ENCODE measurements at places on chromosomes 7 and 10.

- DNase-seq, result no peak
These were observed 195.5 kb upstream of the LYZL2 start for GRCh38 chr10:30825022-30825421.

- no peak for DNase-seq
These were observed 39.1 kb downstream of the SGCE start for GRCh38 chr7:94616855-94617254.

GRCh38 chr7:155097338-155097737 is 27.2 kb downstream of the HTR5A start:
- DNase-seq, result no peak

- no peak for DNase-seq
These were observed 533.0 kb upstream of the GALNT17 start for GRCh38 chr7:70598976-70599375.

- no peak for DNase-seq
These were observed 23.7 kb downstream of the SH2B2 start for GRCh38 chr7:102310414-102310815.

DNA sequence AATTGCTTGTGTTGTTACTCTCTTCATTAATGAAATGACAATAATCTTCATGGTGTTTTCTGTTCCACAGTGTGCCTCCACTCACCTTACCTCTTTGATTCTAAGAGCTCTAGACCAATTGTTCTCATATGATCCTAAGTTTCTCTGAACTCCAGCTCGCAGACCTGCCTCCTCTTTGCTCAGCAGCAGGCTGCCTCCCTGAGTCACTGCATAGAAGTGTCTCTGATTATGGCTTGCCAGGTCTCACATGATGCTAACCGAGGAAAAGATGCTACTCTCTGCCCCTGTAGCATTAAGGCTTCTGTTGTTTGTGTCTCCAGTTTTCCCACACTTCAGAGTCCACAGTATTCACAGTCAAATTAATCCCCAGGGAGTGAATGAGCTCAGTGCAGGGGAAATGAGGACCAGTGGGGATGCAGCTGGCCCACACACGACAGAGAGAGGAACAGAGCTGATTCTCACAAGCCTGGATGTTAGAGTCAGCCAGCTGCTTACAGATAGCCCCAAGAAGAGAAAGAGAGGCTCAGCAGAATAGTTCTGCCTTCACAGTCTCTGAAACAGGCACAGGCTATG is 145.9 kb upstream of the EGR2 start:
- no peak for DNase-seq

GRCh38 chr10:21517134-21518031 is 8.1 kb downstream of the SKIDA1 start:
- peak; percentile 69 for DNase-seq

- no peak for DNase-seq
These were observed 264.5 kb downstream of the CELF2 start for GRCh38 chr10:11282156-11282555.

- no peak for DNase-seq
These were observed 83.8 kb upstream of the MACROH2A2 start for GRCh38 chr10:69968830-69969229.

GRCh38 chr7:143936087-143937009 is 1.3 kb downstream of the OR2F2 start:
- no peak for DNase-seq

GRCh38 chr7:19919261-19920095 is 146.1 kb upstream of the TMEM196 start:
- no peak for DNase-seq

- no peak for DNase-seq
These were observed 396.5 kb downstream of the POM121L12 start for GRCh38 chr7:53431901-53432300.

DNA sequence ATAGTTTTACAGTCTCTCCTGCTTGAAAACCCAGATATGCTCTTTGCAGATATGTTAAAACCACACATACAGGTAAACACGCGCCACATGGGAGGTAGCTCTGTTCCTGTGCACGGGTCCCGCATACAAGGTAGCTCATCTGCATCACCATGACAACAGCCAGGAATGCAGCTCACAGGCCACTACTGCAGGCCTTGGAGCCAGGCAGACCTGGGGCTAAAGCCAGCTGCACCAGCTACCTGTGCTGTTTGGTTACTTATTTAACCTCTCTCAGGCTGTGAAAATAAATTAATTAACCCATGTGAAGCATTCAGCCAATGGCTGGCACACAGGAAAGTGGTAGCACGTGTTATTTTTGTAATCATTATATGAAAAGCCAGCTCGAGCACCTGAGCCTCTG is 428.3 kb downstream of the TNS3 start:
- DNase-seq, result peak; percentile 11

DNA sequence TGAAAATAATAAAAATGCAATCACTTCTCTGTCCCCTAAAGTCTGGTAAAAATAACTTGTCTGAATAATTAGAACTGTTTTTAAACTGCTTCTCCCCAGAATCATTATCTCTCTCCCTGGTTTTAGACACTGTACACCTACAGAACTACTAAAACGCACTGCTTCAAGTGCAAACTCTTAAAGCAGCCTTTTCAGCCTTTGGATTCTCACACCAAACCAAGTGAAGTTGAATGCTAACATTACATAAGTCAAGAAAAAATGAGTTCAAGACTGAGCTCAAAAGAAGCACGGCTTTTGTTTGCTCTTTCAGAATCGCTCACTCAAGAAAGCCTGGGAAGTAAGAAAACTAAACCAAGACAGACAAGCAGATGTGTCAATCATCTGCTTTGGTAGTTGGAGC is 188.8 kb downstream of the LSM5 start:
- no peak for DNase-seq

DNA sequence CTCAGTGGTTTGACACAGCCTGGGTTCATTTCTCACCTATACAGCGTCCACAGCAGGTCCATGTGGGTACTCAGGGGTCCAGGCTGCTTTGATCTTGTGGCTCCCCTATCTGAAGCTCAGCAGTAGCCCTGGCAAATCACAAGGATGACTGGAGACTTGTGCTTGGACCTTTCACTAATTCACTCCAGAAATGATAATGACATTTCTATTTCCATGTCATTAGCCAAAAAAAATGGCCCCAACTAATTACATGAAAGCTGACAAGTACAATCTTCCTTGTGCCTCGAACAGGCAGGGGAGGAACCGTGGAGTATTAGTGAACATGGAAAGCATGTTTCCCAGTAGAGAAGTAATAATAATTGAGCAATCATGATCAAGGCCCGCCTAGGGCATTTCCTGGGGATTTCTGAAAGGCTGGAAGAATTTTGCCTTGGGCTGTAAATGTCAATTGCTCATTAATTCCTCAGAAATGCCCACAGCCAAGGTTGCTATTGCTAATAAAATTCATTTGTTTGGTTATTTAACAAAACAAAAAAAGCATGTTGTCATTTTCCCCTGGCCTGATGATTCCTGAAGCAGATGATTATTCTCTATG is 586.1 kb downstream of the SDK1 start:
- no peak for DNase-seq

GRCh38 chr7:122689346-122690109 is 9.4 kb downstream of the RNF133 start:
- DNase-seq, result no peak

- no peak for DNase-seq
These were observed 638.5 kb downstream of the CCSER2 start for GRCh38 chr10:84966708-84967441.

DNA sequence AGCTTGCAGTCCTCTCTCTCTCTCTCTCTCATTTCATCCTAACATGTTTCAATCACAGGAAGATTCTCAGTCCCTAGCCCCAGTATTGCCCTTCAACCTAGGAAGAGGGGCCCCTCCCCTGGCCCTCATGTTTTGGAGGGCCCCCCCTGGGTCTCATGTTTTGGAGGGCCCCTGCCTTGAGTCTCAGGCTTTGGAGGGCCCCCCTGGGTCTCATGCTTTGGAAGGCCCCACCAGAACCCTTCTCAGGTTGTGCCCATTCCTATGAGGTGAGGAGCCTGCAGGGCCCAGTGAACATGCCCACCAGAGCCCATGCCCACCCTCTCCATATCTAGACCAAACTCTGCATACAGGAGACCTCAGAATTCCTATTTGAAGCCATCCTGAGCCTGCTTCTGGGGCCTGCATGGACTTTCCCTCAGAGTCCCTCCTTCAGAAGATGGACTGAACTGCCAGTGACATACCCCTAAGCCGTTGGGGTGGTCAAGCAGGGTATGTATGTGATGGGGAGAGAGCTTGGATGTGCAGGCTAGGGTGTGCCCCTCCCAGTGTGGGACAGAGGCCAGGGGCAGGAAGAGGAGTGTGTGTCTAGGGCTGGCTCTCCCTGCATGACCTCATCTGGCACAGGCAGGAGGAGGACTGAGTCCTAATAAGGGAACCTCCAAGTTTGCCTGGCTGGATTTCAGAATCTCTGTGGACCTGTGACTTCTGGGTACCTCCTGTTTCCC is 8.1 kb upstream of the VDAC2 start:
- no peak for DNase-seq

DNA sequence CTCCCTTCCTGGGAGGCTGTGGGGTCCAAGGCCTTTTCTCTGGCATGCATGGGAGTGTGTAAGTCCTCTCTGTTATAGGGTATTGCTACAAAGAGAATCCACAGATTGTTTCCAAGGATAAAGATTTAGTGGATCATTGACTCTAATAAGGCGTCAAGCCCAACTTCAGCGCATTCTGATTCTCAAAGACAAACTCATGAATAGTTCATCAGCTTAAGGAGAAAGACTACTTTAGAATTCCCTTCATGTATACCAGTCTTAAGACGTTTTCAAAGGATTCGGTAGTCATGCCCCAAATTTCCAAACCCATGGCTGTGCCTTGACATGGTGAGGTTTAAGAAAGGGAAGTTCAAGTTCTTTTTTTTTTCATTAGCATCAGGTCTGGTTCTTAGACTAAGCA is 46.6 kb upstream of the ABLIM1 start:
- no peak for DNase-seq

DNA sequence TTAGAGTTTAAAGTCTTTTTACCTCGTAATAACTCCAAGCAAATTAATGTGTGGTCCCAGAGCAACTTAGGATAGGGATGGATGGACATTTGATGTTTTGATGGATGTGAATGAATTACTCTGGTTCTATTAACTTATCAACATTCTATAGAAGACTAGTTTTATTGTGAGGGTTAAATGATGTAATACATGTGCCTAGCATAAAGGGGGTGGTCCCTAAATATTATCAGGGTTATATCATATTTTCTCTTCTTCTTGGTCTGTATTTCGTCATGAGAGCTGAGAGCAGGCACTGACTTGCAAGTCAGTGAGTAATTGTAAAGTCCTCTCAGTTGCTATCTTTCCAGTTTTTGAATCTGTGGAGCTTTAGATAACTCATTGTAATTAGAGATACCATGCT is 219.3 kb downstream of the GATA3 start:
- no peak for DNase-seq

DNA sequence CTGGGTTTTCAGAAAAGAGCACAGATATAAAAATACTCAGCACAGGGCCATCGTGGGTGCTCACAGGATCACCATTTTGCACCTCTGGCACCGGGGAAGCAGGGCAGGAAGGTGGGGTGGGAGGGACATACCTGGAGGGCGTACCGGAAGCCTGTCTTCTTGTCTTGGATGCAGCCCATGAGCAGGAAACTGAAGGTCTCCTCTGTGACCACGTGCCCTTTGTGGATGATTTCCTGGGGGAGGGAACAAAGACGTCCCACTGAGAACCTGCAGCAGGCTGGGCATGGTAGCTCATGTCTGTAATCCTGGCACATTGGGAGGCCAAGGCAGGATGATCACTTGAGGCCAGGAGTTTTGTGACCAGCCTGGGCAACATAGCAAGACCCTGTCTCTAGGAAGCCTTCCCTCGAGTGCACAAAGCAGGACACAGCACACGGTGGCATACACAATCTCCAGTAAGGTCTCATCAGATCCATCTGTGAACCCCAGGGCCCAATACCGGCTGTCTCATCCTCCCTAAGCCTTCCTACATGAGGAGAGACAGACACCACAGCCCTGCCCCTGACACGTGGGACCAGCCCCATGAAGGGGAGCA is 9.5 kb downstream of the PTCD1 start:
- no peak for DNase-seq

DNA sequence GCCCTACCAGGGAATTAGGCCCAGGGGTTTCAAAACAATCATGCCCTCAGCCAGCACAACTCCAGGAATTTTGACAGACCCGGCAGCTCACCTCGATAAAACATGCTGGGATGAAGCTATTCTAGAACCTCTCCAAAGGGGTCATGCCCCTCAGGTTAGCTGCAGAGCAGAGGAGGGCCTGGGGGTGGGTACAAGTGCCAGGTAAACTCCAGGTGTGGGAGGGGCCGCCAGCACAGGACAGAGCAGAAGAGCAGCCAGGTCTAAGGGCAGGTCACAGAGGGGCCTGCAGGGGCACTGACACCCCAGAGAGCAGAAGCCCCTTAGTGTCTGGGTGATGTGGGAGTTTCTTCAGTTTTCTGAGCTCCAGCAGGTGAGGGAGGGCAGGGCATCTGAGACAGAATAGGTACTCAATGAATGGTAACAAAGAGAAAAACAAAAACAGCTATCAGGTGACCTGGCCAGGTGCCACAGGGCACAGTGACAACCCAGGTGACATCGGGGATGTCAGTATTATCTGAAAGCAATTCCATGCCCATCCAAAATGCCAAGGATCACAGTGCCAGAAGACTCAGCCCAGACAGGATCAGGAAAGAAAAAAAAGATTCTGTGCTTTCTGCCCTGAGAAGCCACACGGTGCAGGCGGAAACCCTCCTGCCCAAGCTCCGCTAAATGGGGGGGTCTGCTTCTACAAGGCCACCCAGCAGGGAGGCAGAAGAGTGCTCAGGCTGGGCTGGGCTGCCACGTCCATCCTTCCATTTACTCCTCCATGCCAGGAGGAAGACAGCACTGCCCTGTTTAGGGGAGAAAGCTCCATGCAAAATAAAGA is 104.5 kb downstream of the TNS3 start:
- no peak for DNase-seq

DNA sequence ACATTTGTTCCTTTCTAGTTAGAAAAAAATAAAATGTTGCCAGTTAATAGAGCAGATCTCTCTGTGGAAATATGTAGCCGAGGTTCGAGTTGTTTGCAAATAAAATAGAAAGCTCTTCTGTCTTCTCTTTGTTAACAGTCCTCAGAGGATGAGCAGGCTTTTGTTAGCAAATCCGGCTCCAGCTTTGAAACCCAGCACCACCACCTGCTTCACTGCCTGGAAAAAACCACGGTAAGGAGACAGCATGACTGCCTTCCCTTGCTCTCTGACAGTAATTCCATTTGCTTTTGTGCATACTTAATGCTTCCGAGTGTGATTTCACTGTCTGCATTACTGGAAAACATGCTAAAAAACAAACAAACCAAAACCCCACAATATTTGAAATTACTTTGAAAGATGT is 115.6 kb downstream of the TSPAN12 start:
- DNase-seq, result peak; percentile 15

DNA sequence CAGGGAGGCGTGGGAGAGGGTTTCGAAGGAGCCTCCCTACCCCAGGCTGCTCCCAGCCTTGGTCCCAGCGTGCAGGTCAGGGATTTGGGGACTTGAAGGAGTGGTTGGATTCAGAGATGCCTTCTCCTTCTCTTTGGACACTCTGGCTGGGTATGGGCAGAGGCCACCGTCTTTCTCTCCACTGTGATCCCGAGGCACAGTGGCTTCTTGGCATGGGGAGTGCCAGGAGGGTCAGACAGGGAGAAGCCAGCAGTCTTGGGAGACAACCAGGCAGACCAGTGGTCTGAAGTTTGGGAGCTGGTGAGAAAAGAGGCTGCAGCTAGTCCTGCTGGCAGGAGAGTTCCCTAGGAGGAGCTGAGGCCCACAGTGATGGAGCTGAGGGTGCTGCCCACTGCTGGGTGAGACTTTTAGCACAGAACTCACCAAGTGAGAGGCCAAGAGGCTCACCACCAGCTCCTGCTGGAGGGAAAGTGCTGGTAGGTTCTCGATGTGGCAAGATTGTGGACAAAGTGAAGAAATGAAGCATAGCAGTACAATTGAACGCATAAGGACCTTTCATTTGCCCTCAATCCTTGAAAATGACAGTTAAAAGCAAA is 35.2 kb upstream of the WDFY4 start:
- DNase-seq, result no peak

Data from nephron progenitor cell (in vitro differentiated cells).